GM04504 (cell line): ENCODE measurements at places on chromosomes 3 and 15.

- DNase-seq, result no peak
Measured at GRCh38 chr15:64653757-64654156, 121.6 kb downstream of the RBPMS2 start.

DNA sequence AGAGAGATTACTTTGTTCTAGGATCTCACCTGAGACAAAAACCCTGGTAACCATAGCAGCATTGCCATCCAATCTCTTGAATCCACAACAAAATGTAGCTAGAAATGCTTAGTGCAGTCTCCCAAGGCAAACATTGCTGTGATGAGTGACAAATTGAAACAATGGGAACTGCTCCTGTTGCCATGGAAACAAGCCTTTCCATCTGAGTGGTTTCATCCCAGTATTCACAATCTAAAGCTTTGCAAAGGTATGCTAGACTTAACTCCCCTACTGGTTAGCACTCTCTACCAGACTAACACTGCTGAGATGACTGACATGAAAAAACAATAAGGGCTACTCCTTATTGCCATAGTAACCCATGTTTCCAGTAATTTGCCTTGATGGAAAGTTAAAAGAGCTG is 172.6 kb upstream of the CNTN3 start:
- no peak for DNase-seq

DNA sequence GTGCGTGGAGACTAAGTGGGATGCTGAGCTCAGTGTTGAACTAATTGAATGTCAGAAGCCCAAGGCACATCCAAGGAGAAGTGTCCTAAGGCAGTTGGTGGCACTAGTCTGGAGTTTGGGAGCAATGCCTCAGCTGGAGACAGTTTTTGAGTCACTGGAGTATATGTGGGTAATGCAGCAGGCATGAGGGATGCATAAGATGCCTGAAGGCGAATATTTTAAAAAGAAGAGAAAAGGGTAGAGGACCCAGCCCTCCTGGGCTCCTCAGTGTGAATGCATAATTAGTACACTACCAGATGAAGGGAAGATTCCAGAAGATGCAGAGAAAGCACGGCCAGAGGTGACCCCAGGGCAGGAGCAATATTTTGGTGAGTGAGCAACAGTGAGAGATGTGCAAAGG is 25.1 kb upstream of the PROK2 start:
- no peak for DNase-seq

GRCh38 chr3:185764980-185765370 is 59.9 kb downstream of the IGF2BP2 start:
- DNase-seq, result no peak

- DNase-seq, result no peak
Measured at GRCh38 chr15:63401078-63401477, 19.4 kb upstream of the CA12 start.

DNA sequence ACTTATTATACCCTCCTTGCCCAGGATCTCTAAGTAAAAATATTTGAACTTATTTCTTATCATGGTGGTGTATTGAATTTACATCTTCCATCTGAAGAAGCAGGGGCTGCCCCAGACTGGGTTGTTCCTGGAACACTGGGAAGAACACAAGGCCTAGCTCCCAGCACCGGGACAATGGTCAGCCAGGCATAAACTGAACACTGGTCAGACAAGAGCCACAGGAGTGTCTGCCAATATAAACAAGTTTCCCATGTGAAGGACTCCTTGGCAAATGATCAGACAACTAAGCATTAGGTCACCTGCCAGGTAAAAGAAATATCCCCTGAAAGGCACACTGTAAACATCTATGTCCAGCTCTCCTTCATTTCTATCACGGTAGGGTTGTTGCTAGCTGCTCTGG is 172.4 kb downstream of the ATP8B4 start:
- no peak for DNase-seq

DNA sequence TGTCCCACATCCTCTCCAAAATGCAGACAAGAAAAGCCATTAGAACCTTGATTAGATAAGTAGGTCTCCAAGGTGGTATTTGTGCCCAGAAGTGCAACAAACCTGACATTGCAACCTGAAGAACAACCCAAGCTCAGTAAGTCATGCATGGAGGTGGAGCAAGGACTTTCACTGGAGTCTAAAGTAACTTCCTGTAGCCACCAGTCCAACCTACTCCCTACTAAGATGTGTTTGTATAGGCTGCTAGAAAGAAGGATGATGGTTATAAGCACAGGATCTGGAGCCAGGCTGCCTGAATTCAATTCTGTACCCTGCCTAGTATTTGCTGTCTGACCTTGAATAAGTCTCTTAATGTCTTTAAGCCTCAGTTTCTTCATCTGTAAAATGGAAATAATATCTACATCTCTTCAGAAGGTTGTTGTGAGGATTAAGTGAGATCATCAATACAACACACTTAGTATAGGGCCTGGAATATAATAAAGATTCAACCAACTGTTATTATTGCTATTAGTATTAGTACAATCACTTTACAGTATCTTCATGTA is 32.3 kb downstream of the HDC start:
- no peak for DNase-seq

GRCh38 chr3:127535901-127536829 is 54.4 kb downstream of the TPRA1 start:
- DNase-seq, result no peak

- peak; percentile 59 for DNase-seq
Measured at GRCh38 chr15:63086947-63087346, 34.7 kb upstream of the LACTB start.

DNA sequence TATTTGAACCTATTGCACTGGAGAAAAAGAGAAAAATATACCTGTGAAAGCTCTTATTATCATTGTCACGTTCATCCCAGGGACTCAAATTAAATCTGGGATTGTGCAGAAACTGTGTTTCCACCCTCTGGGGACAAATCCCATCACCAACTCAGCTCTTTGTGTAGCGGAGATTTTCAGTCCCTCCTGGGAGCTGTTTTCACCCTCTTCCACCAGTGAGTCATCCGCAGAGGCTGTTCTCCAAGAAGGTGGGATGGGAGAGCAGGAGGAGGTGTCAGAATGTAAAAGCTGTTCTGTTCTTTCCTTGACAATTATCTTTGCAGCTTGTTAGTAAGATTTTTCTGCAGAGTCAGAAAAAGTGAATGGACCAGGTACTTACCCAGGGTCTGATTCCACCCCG is 28.0 kb downstream of the SV2B start:
- DNase-seq, result no peak

GRCh38 chr3:101131767-101132166 is 138.5 kb upstream of the ABI3BP start:
- no peak for DNase-seq

GRCh38 chr15:85899927-85900326 is 105.2 kb upstream of the KLHL25 start:
- no peak for DNase-seq

- DNase-seq, result no peak
Measured at GRCh38 chr15:67133738-67134066, 68.3 kb downstream of the SMAD3 start.

DNA sequence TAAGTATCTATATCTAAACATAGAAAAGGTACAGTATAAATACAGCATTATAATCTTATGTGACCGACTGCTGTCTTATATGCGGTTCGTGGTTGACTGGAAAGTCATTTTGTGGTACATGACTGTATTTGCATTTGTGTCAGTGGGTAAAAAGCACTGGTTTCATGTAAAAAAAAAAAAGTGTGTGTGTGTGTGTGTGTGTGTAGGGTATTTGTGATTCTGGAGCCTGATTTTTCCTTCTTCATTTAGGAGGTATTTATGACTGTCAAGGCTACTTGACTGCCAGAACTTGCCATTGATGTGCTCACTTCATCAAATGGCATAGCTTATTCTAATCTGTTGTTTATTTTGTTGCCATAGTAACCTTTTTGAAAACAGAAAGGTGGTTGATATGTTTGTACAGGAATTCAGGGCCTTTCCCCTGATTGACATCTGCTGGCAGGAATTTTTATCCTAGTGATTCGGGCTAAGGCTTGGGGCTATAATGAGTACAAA is 63.2 kb downstream of the AKAP13 start:
- no peak for DNase-seq

- DNase-seq, result no peak
Measured at GRCh38 chr3:191026746-191027145, 164.3 kb upstream of the GMNC start.

GRCh38 chr15:69600556-69601085 is 148.0 kb downstream of the RPLP1 start:
- no peak for DNase-seq

GRCh38 chr3:121834157-121834670 is 646 bp downstream of the IQCB1 start:
- DNase-seq, result no peak

GRCh38 chr3:57598765-57599360 is 1.7 kb upstream of the ARF4 start:
- DNase-seq, result no peak
